ENCODE measurements at places on chromosomes 6 and 20. TPM values are rescaled to one million over a fixed set of nuclear protein-coding genes. Genes with fewer than 3 reads are reported as not detected.

Gene FHL5
- total RNA-seq, result 8.5 TPM

Gene TCP11
- not detected for total RNA-seq

Gene FNDC1
- 0.07 TPM for total RNA-seq

Gene SOBP
- total RNA-seq, result 26.9 TPM

Gene ORC3
- 18.9 TPM for total RNA-seq

DNA sequence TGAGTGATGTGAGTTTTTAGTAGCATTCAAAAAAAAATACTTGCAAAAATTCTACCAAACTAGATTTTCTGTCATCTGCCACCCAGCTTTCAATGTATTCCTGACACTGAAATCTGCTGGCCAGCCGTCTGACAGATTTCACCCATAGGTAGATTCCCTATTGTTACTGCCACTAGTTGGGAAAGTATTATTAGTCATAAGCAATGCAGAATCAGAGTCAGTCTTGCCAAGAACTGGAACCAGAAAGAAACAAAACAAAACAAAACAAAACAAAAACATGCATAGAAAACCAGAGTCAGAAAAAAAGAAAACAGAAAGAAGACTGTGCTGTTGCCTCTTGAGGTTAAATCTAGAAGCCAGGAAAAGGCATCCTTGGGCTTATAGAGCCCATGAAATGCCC is 293.1 kb upstream of the KCNQ5 start:
- H3K27me3 ChIP-seq, result no peaks in the 10 kb centered on the region
- no peaks in the 10 kb centered on the region for H3K36me3 ChIP-seq
- no peak overlapping the region for H3K27ac ChIP-seq
- no peaks in the 10 kb centered on the region for H3K4me1 ChIP-seq
- DNase-seq, result no peak
- H3K4me3 ChIP-seq, result no peak overlapping the region

GRCh38 chr6:117791012-117791411 is 115.7 kb downstream of the NUS1 start:
- DNase-seq, result no peak
- no peaks in the 10 kb centered on the region for H3K36me3 ChIP-seq
- H3K27me3 ChIP-seq, result no peaks in the 10 kb centered on the region
- H3K4me3 ChIP-seq, result no peak overlapping the region
- no peaks in the 10 kb centered on the region for H3K4me1 ChIP-seq

DNA sequence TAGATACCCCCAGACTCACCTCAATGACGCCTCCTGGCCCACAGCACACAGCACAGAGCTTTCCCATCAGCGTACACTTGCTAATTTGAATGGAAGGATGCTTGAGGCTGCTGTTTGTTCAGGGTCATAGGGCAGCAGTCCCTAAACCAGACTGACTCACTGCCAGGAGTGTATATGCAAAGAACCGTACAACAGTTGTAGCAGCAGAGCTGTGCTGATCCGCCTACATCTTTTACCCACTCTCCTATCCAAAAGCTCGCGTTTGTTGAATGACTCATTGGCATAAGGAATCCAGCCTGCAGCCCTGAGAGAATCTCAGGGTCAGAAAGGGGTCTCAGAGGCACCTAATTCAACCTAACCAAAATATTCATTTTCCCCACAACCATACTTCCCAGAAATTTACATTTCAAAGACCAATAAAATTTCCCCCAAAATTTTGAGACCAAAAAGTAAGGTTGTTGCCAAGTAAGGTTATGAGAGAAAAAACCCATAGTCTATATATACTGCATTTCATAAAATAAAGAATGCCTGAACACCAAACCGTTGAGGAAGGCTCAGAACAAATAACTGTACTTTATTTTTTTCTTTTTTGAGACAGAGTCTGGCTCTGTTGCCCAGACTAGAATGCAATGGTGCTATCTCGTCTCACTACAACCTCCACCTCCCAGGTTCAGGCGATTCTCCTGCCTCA is 35.3 kb upstream of the CCND3 start:
- DNase-seq, result no peak
- H3K27ac ChIP-seq, result no peak overlapping the region
- no peak overlapping the region for H3K4me3 ChIP-seq
- no peaks in the 10 kb centered on the region for H3K4me1 ChIP-seq
- H3K27me3 ChIP-seq, result no peaks in the 10 kb centered on the region

- H3K27me3 ChIP-seq, result no peaks in the 10 kb centered on the region
- H3K4me1 ChIP-seq, result no peaks in the 10 kb centered on the region
Observed at GRCh38 chr20:37650661-37651060, 43.2 kb upstream of the CTNNBL1 start.

DNA sequence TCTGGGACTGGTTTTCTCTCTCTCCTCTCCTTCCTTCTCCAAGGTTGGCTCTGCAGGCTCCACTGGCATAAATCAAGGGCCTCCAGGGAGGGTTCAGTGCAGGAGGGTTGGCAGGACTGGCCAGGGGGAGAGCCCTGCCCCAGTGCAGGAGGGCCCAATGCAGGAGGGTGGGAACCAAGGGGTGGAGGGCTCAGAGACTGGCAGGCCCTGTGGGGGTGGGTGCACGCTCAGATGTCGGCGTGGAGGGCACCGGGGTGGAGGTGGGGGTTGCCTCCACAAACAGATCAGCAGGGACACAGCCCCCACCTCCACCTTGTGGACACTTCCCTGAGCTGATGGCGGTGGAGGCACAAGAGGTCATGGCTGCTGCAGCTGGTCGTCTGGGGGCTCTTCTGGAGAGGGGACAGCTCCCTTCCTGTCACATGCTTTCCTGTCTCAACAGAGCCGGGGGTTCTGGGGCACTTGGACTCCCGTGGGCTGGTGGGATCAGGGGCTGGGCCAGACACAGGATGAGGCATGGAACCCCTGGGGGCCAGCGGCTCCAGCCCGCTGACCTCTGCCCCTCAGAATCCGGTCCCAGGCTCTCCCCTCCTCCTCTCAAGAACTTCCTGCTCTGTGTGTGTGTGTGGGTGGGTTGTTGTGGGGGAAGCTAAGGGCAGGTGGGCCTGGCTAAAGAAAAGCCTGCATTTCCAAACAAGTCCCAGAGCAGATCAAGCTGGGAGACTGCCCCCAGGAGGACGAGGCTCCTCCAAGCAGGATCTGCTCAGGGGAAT is 2.7 kb upstream of the ABHD16B start:
- DNase-seq, result no peak
- H3K4me1 ChIP-seq, result peaks cover 18% of the 10 kb centered on the region
- H3K4me3 ChIP-seq, result no peak overlapping the region
- H3K27me3 ChIP-seq, result no peaks in the 10 kb centered on the region
- peaks cover 9% of the 10 kb centered on the region for H3K36me3 ChIP-seq

DNA sequence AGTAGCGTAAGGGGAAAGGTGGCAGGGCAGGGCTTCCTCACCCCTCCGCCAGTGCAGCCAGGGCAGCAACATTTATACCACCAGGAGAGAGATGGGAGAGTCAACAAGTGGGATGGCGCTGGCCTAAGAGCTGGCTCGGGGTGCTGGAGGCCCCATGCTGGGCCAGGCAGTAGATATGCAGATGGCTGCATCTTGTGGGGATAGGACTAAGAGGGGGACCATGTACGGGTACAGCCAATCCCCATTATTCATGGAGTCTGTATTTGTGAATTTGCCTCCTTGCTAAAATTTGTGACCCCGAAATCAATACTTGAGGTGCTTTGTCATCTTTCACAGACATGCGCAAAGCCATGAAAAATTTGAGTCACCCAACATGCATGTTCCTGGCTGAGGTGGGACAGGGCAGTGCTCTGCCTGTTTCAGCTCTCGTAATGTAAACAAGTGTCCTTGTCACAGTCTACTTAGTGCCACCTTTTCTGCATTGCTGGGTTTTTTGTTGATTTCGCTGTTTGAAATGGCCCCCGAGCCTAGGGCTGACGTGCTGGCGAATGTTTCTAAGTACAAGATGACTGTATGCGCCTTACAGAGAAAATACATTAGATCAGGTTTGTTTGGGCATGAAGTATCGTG is 27.5 kb upstream of the TAF8 start:
- H3K4me1 ChIP-seq, result no peaks in the 10 kb centered on the region
- H3K36me3 ChIP-seq, result no peaks in the 10 kb centered on the region
- no peaks in the 10 kb centered on the region for H3K27me3 ChIP-seq
- no peak overlapping the region for H3K27ac ChIP-seq
- DNase-seq, result no peak

- H3K27me3 ChIP-seq, result no peaks in the 10 kb centered on the region
- peak overlapping the region; percentile 11 for H3K4me3 ChIP-seq
- H3K4me1 ChIP-seq, result peaks cover 96% of the 10 kb centered on the region
- no peak for DNase-seq
Observed at GRCh38 chr20:36483209-36483918, 58.0 kb upstream of the MYL9 start.
